ENCODE measurements at places on chromosomes 16 and 17.

- no peak for DNase-seq
These were observed 19.3 kb downstream of the RFFL start for GRCh38 chr17:35044181-35044580.

DNA sequence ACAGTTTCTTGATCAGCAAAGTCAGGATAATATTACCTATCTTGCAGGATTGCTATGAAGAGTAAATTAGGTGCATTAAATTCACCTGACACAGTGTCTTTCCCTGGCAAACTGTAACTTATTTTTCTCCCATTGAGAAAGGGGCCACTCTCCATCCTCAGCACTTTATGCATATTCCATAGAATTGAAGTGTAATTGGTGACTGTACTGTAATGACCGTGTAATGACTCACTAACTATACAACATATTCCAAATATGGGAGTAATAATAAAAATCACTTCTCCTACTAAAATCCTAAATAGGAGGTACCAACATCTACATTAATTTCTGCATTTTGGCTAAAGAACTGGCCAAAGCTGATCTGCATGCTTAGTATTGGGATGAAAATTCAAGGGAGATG lies 141.9 kb upstream of the NOG start:
- no peak for DNase-seq

DNA sequence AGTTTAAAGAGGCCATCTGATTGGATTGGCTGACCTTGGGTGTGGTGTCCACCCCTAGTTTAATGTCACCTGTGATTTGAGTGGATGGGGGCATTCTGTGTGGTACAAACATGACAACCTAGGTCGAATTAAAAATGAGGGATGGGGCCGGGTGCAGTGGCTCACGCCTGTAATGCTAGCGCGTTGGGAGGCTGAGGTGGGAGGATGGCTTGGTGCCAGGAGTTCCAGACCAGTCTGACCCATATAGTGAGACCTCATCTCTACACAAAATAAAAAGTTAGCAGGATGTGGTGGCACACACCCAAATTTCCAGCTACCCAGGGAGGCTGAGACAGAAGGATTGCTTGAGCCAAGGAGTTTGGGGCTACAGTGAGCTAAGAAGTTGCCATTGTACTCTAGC lies 14.4 kb downstream of the CNTROB start:
- no peak for DNase-seq

DNA sequence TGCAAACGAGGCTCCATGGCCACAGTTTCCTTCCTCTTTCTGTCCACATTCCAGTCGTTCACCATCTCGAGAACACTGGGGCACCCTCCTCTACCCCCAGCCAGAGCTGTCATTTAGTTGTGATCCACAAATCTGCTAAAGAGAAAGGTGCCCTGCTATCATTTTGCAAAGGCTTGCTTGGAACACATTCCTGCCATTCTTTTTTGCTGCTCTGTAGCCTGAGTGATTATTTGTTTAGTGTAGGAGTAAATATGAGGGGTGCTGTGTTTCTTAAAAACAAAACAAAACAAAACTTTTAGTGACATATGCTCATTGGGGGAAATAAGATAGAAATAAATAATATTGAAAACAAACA lies 166.7 kb downstream of the PRKCA start:
- no peak for DNase-seq

- DNase-seq = no peak
These were observed 70.7 kb downstream of the CMIP start for GRCh38 chr16:81515281-81515680.

- DNase-seq = no peak
These were observed 50.6 kb downstream of the RNF112 start for GRCh38 chr17:19461681-19462080.

- no peak for DNase-seq
These were observed 104.4 kb upstream of the AMZ2 start for GRCh38 chr17:68143425-68143824.

GRCh38 chr17:8226536-8227237 lies 16.3 kb upstream of the AURKB start:
- DNase-seq = no peak

GRCh38 chr17:17172001-17172939 lies 33.9 kb downstream of the PLD6 start:
- no peak for DNase-seq

DNA sequence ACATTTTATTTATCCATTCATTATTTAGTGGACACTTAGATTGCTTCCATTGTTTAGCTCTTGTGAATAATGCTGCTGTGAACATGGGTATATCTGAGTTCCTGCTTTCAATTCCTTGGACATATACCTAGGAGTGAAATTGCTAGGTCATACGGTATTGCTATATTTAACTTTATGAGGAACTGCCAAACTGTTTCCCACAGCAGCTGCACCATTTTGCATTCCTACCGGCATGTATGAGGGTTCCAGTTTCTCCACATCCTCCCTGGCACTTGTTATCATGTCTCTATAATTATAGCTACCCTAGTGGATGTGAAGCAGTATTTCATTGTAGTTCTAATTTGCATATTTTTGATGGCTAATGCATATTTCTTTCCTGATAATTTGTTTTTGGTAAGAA lies 23.7 kb upstream of the DRG2 start:
- DNase-seq = no peak

- no peak for DNase-seq
These were observed 7.1 kb upstream of the TMC5 start for GRCh38 chr16:19410435-19411171.

DNA sequence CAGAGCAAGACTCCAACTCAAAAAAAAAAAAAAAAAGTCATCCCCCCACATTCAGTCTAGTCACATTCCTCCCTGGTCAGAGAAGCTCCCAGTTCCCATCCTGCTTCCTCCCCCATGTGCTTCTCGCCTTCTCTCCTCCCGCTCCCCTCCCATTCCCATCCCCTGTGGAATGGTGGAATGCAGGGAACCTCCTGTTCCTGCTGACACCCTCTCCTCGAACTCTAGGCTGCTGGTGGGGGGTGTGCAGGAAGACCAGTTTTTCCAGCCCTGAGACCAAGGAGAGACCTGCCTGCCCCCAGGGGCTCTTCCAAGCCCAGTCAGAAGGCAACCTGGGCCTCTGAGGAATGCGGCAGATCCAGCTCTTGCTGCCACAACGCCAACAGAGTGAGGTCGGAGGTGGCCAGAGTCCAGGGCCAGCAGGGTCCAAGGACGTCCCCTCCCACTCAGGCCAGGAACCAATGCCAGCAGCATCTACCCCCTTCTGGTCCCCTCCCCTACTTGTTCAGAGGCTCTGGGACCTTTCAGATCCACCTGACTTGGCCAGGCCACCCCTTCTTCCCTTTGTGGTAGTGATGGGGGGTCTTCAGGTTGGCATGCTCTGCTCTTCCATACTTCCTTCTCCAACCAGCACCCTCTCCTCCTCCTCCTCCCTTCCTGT lies 39.3 kb upstream of the TAC4 start:
- no peak for DNase-seq

- no peak for DNase-seq
These were observed 3.7 kb upstream of the SCNN1B start for GRCh38 chr16:23298290-23298915.

GRCh38 chr17:78925662-78926555 lies 722 bp upstream of the TIMP2 start:
- DNase-seq = peak; percentile 49

GRCh38 chr17:7435676-7436555 lies 681 bp downstream of the TMEM102 start:
- DNase-seq = peak; percentile 39

GRCh38 chr16:68636064-68636560 lies 9.0 kb upstream of the CDH3 start:
- no peak for DNase-seq

- no peak for DNase-seq
These were observed 128.4 kb downstream of the PRKCB start for GRCh38 chr16:23964136-23964535.

DNA sequence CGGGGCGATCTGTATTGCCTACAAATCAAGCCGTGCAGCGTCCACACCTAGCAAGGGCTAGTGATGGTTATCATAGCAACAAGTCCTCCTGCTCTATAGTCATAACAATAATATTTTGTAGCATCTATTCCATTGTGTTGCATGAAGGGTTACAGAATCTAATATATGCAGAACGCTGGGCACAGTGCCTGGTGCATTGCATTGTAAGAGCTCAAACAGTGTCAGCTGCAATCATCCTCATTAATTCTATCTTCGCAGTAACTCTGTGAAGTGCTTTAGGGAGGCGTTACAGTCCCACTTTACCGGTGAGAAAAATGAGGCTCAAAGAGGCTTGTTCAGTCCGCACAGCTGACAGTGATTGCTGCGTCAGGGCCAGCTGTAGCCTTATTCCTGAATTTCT lies 149.4 kb downstream of the RBFOX1 start:
- DNase-seq = no peak

- DNase-seq = peak; percentile 67
These were observed 73.9 kb upstream of the TANC2 start for GRCh38 chr17:62892061-62892675.

DNA sequence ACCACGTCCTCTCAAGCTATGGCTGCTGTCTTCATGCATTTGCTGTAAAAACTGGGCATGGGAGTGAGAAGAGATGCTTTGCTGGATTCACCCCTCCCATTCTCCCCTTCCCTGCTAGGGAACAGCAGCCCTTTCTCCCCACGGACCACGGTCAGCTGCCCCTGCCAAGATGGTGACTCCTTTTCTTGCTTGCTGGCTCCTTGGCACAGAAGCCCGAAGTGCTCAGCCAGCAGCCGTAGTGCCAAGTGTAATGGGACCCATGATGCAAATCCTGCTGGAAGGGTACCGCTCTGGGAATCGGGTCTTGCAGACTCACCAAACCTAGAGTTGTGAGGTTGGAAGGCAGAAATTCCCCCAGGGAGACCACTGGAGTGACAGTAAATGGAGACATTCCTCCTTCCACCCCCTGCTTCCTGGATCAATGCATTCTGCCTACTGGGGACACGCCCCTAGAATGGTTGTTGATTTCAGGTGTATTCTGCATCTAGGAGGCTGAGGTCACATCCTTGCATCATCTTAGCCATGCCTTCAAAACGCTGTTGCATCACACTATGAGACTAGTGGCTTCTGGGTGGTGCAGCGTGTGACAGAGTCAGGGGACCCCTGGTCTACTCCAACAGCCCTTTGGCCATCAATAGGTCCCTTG lies 63.0 kb upstream of the CBX4 start:
- no peak for DNase-seq

DNA sequence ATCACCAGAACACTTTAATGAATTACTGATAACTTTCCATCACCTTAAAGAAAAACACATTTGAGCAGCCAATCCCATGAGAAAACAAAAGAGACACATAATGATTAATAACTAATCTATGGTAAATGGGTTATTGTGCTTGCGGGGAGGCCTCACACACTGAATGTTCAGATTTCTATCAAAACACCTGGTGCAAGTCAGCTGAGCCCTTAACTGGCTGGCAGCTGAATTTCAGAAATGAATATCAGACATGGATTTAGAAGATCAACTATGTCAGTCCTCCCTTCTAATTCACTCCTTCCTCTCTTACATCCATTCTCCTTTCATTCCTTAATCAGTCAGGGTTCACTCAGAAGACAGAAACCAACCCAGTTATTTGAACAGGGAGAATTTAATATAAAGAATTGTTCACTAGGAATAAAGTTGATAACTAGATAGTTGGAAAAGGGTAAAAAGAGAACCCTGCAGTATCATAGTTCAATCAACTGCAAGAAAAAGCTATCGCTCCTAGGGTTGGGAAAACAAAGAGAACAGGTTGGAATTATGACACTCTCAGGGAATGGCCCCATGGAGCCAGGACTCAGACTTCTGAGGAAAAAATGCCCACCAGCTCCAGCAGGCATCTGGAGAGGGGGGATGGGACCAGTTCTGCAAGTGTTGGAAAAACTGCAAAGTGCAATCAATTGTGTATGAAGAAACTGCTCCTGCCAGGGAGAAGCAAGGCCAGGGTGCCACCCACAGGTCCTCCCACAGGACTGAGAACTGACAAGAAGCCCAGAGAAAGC lies 577.1 kb upstream of the CDH5 start:
- DNase-seq = no peak

DNA sequence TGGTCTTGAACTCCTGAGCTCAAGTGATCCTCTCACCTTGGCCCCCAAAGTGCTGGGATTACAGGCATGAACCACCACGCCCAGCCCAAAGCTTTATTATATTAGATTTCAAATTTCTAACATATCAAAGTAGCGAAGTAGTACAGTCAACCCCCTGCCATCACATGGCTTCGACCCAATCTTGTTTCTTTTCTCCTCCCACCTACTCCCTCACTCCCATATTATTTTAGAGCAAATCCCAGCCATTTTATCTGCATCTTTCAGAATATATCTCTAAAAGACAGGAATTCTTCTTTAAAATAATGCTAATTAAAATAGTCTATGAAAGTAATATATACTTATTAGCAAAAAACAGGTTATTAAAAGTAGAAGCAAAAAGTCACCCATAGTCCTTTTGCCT lies 893 bp downstream of the IGSF6 start:
- DNase-seq = no peak

GRCh38 chr16:57624806-57625500 lies 3.5 kb upstream of the ADGRG1 start:
- DNase-seq = no peak

- no peak for DNase-seq
These were observed 150.1 kb downstream of the SHISA6 start for GRCh38 chr17:11391134-11391533.

DNA sequence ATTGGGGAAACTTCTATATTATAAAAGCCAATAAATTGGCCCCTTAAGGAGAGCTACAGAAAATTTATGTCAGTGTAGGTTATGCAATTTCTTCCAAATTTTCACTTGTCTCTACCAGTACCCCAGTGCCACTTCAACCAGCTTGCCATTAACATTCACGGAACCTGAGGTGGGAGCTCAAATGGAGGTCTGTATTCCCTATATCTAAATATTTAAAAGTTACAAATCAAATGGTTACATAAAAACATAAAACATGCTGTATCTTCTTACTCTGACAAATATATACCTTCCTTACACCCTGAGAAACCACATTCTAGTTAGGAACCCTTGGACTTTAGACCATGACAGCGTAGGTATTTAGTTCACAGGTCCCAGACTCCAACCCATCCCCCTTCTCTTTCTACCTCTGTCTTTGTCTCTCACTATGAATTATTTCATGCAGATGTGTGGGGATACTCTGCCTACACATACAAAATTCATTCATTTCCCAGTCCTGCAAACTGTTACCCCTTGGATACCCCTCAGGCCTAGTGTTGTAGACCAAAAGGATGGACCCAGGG lies 127.8 kb upstream of the PMFBP1 start:
- no peak for DNase-seq

- no peak for DNase-seq
These were observed 32.9 kb downstream of the COPRS start for GRCh38 chr17:31825961-31826691.
